ENCODE measurements at places on chromosomes 7 and 10. TPM values are rescaled to one million over a fixed set of nuclear protein-coding genes. Genes with fewer than 3 reads are reported as not detected.
A peak's percentile ranks its signal among the peaks of the same experiment; 100 is the strongest.

DNA sequence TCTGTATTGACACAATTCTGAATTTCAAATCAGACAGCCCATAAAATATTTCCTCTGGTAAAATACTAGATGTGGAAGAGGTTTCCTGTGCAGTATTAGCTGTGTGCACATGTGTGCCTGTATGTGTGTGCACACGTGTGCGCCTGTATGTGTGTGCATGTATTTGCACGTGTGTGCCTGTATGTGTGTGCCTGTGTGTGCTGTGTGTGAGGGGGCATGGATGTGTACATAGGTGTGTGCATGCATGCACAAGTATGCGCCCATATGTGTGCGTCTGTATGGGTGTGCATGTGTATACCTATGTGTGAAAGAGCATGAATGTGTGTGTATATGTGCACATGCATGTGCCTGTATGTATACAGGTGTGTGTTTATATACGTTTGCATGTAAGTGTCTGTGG, 191.4 kb downstream of the KLF6 start:
- no peak for DNase-seq

DNA sequence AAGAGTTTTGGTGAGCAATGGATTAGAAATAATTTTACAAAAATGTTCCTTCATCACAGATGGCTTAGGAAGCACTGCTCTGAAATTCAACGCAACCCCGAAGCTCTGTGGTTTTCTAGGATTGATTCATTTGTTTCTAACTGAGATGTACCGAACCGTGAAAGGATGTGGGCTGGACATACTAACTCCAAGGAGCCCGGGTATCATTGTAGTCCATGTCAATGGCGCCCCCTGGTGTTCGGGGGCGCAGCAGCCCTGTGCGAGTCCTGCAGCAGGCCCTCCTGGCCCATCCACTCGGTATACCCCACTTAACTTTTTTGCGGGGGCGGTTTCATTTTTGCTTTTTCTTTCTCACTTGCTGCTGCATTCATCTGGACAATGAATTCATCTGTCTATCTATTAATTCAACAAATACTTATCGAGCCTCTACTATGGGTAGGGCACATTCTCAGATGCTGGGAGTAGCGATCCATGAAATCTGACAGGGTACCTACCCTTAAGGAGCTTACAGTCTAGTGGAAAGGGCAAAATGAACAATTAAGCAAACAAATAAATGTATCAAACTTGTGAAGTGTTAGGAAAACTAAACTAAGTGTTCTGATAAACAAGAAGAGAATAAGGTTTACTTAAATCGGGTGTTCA, 25.2 kb upstream of the ITPRID1 start:
- peak; percentile 54 for DNase-seq

DNA sequence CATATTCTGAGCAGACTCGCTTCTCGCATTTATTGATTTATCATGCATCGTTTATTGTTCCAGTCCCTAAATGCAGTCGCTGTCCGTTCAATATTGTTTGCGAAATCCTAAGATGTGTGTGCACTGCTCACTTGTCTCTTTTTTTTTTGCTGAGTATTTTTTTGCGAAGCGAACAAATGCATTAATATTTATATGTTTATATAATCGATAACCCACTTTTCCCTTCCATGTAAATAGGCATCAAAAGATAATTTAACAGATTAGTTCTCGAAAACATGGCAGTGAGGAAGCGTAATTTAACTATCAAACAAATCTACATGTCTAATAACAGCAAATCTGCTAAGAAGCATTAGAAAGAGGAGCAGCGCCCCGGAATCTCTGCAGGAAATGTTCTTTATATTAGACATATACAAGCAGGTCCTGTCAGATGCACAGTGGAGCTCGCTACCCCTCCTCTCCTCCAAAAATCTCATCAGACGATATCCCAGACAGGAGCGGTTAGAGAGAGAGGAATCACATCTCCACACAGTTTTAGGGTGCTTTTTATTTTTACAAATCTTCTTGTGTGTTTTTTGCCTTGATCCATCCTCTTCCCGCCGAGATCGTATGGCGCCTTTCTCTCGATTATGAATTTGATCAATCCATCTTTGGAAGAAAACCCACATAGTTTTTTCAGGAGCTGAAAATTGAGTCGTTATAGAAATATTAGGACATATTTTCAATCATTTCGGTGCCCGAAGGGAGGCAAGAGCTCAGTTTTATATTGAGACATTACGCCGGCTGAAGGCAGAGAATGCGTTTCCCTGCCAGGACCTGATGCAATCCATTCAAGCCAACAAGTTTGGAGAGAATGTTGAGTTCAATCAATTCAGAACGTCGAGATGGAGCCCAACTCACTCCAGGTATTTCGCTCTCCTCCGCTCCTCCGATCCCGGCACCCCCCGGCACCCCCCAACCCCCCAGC, at the start of gene ARID5B:
ARID5B (plus strand) TSS at position 871 of the 964 bp plus-strand sequence; CDS start at position 882, 11 bp downstream.
- DNase-seq, result no peak

DNA sequence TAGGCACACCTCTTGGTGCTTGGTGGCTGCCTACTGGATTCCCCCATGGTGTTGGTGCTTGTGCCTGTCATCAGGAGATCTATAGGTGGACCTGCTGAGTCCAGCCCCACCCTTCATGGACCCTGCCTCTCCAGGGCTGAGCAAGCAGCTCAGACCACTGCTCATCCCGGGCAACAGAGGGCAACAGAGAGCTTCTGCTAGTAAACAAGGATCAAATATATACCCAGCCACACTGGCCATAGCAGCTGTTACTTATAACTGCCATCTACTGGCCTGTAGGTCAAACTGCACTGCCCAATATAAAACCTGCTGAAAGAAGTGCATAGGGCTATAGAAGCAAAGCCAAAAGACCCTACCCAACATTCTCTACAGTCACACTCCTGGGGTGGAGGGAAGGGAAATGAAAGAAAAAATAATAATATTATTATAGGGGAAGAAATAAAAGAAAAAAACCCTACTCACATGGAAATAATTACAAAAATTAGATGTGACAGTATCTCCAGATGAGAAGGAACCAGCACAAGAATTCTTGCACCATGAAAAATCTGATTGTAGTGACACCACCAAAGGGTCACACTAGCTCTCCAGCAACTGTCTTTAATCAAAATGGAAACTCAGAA, 54.9 kb upstream of the ZNF800 start:
- no peak for DNase-seq

DNA sequence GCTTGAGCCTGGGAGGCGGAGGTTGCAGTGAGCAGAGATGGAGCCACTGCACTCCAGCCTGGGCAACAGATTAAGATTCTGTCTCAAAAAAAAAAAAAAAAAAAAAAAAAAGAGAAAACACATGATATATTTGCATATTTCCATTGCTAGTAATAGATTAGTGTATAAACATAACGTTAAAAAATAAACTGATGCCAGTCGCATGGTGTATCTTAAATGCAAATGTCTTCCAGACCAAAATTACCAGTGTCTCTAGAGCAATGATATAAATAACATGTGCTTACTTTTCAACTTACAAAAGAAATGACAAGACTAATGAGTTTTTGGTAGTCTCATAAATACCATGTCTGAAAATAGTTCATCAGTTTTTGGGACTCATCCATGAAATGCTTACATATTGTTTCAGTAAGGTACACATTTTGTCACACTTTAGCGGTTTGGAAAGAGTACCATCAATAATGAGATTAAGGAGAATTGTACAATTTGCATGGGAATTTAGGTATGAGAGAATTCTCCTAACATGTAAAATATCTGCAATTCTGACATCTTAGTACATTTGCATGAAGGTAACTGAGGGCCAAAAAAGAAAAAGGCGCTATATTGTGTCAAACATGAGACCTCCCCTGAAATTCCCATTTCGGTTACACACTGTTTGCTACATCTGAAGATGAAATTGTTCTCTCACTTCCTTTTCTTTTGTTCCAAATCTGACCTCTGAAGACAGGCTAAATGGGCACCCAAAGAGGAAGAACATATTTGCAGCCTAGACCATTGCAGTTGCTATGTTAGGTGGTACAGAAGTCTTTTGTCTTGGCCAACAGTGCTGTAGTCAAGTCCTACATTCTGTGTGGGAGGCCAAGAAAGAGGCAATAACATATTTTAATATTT, 51.5 kb upstream of the PIP4K2A start:
- no peak for DNase-seq

DNA sequence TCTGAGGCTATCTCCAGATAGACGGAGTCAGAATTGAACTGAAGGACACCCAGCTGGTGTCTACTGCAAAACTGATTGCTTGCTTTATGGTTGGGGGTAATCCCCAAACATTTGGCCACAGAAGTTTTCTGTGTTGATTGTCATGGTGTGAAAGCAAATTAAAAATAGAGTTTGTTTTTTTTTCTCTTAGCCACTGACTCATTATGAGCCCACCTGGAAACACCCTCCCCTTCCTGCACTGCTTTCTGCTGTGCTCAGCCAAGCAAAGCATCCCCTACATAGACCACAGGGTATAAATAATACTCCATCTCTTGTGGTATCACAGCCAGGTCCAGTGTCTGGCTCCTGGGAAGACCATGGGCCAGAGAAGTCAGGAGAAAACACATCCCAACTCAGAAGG, 6.5 kb upstream of the VWC2 start:
- DNase-seq, result no peak

DNA sequence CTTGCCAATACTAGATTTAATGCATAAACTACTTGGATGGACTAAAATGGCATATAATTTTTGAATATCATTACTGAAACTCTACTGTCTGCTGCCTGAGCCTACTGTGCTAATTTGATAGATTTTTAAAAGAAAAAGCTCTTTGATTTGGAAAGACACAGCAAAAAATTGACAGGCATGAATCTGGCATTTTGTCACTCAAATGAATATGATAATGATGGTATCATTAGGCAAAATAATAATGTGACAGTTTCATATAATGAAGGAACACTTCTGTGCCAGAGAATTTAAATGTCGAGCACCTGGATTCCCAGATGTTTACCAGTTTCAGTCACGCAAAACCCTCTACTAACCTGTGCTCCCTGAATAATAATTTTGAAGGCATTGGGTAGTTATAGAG, 60.0 kb upstream of the SLC13A1 start:
- no peak for DNase-seq

Gene PIP
- total RNA-seq, result 12.6 TPM
